ENCODE measurements at places on chromosomes 3 and 15.

DNA sequence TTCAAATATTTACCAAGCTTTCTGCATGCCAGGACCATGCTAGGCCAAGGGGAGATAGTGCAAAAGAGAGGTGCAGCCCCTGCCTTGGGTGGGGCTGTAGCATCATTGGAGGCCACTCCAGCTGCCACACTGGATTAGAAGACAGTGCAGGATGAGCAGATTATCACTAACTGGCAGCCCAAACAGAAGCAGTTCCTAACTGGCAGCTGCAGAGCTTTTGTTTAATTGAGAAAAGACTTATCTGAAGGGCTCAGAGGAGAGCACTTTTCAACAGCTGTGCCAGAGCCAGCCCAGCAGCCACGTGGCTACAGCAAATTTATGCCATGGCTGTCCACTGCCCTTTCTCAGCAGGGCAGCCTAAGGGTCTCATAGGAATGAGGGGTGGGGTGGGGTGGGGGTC lies 13.5 kb upstream of the ACSBG1 start:
- no peak for DNase-seq

GRCh38 chr3:185929192-185930151 lies 8.3 kb downstream of the TRA2B start:
- no peak for DNase-seq

- no peak for DNase-seq
These were observed 7.3 kb downstream of the MYO5C start for GRCh38 chr15:52288051-52288942.

DNA sequence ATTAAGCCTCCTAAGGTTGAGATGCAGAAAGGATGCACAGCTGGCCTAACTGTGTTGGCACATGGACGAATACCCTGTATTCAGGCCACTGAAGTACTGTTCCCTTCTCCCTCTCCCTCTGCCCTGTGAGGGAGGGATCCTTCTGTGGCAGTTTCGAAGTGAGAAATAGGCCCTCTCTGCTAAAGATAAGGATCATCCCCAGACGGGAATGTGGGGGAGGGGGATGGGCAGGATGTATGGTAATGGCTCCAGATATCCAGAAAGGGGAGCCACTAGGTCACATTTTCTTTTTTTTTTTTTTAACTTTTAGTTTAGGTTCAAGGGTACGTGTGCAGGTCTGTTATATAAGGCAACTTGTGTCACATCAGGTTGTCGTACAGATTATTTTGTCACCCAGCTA lies 463.1 kb downstream of the TBL1XR1 start:
- peak; percentile 60 for DNase-seq
